Stimulated activated CD4-positive, alpha-beta T cell treated with anti-CD3 and anti-CD28 coated beads, TNF-alpha, amount 100 ng/mL, for 1 hour (primary cell): ENCODE measurements at places on chromosomes 3 and 15.

GRCh38 chr3:153285982-153286381 is 124.0 kb downstream of the RAP2B start:
- no peak for DNase-seq

DNA sequence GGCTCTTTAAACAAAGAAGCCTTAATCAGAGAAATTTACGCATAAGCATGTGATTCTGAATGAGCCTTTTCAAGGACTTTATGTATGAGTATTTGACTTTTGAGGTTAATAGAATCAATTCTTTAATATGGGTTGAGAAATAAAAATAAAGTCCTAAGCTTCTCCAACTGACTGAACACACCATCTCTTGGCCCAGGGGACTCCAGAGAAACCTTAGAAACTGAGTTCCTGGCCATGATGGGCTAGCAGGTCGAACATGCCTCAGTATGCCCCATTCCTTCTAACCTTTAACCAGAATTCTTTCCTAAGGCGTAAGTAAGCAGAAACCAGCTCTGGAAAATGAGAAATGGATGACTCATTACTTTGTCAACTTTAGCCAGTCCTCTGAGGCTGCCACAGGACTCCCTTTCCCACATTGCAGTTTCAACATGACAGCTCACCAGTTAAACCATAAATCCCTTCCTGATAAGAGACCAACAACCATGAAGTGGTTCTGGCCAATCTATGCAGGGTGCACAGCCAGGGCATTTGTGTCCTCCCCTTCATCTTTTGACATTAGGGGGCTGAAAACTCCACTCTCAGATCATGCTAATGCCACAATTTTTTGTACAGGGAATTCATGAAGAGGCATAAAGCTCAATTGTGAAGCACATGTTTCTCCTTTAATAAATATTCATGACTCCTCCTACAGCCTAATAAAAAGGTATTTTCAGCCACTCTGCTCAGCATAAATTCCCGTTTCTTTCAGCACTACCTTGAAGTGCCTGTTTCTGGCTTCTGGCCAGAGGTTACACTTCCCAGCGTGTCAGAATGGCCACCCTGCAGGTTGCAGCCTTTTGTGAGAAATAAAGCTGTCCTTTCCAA is 33.3 kb downstream of the TM4SF18 start:
- DNase-seq = no peak

- DNase-seq = no peak
Observed at GRCh38 chr3:195187609-195188425, 83.1 kb downstream of the XXYLT1 start.

DNA sequence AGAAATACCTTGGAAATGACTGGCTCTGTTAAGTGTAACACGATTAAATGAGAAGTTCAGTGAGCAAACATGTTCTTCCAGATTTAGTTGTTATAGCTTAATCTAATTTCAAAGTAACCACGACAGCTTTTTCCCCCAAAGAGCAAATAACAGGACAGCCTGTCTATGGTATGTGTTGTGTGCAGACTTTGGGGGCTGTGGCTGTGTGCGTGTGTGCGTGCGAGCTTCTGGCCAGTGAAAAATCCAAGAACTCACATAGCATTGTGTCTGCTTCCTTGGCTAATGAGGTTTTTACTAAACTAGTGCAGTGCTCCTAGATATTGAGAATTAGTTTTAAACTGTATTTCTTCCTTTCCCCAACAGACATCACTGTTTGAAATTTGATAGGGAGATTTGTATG is 167.1 kb downstream of the CACNA1D start:
- DNase-seq = no peak

- no peak for DNase-seq
Observed at GRCh38 chr15:68348081-68348480, 70.5 kb downstream of the FEM1B start.

- no peak for DNase-seq
Observed at GRCh38 chr3:177051411-177051810, 145.9 kb downstream of the TBL1XR1 start.

- DNase-seq = no peak
Observed at GRCh38 chr3:46228260-46229242, 13.7 kb upstream of the CCR3 start.

DNA sequence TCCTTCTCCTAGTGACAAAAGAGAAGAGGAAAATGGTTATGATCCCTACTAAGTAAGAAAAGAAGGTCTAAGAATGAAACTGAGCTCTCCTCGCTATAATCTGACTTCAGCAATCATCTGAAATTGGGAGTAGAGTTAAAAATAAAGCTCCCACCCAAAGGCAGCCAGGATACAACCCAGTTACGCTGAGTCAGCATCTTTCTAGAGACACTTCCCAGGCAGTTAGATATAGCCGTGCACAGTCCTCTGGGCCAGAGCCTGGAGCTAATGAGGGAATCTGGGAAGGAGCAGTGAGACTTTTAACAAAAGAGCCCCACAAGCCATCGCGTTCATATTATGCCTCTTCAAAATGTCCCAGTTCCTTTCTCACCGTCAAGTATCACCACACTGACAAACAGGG is 39.1 kb upstream of the SETMAR start:
- DNase-seq = no peak

DNA sequence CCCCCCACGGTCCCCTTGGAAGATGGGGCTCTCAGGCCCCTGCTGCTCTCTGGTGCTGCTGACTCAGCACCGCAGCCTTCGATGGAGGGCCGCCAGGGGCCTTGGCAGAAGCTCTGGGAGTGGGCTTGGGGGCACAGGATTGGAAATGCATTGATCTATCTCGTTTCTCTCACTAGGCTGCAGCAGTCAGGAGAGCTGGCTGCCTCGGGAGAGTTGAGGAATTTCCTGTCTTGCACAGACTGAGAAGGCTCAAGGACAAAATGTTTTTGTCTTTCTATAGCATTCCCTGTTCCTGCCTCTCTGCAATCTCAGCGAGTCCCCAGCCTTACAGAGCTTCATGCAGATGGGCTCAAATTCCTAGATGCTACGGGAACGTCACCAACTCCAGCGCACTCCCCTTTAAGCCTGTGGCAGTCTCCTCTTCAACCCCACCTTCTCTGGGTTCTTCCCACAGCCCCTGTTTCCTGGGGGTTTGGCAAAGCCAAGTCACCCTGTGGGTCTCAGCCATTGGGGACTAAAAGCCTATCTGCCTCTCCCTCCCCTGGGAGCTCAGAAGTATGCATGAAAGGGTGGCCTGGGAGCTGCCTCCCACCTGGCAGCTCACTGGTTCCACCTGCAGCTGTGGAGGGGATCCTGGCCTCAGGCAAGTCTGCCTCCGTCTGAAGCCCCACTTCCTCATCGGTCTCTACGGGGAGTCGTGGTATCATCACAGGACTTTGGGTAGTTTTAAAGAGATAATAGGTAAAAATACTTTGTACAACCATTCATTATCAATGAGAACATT is 127.4 kb upstream of the HACD2 start:
- DNase-seq = no peak

DNA sequence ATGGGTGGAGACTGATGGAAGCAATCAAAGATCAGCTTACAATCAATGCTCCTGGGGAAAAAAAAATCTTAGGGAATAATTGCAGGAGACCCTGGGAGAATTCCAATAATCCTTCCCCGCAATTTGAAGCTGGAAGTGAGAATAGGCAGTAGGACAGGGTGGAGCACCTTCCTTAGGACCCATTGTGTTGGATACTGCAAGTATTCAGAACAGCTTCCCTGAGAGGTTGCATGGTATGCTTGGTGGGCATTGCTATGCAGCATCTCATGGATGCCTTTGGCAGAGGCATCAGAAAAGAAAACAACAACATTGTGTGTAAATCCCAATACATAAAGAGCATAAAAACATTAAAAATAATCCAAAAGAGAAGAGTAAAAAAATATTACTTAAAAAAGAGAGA is 24.6 kb upstream of the DUT start:
- DNase-seq = no peak

- DNase-seq = no peak
Observed at GRCh38 chr3:7759630-7760029, 742.0 kb upstream of the LMCD1 start.

GRCh38 chr15:59028387-59028955 is 41.0 kb downstream of the RNF111 start:
- DNase-seq = no peak

DNA sequence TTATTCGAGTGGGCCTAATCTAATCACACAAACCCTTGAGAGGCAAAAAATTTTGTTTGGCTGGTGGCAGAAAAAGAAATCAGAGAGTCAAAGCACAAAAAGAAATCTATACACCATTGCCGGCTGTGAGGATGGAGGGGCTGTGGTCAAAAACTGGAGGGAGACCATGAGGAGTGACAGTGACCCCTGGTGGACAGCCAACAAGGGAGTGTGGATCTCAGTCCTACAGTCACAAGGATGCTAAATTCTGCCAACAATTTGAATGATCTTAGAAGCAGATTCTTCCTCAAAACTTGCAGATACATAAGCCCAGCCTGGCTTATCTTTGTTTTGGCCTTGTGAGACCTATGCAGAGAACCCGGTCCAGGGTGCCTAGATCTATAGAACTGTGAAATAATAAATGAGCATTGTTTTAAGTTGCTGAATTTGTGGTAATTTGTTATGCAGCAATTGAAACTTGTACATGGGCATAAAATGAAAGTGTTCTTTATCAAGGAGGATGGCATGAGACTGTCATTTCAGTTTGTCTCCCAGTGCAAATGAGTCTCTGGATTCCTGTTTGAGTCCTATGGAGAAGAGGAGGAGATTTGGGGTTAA is 103.0 kb upstream of the ARHGEF26 start:
- no peak for DNase-seq

DNA sequence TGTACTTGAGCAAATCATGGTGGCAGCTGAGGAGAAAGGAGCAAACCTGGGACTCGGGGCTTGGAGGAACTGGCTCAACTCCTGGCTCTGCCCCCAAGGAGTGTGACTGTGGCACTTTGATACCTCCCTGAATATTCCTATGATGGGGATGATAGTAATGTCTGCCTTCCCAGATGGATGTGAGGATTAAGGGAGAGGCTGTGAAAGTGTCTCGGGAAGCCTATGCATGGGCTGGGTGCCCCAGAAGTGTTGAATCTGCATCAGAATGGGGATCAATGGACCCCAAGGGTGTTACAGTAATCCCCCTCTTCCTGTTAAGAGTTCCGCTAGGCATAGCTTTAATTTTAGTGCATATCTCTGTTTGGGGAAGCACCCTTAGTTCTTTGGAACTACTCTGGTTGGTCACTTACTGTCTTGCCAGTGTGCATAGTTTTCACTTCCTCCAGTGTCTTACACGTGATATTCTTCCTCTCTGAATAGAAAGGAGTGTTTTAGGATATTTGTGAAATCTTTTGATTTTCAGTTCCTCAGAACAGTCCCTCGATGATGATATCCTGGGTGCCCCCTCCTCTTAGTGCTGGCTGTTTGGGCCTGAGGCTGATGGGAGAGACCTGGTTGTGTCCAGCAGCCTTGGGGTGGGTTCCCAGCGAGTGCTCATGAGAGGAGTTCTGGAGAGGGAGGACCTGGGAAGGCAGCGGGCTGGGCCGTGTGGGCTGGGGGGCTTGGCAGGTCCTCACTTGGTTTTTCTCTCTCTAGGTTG is 97.5 kb downstream of the CHDH start:
- DNase-seq = no peak

GRCh38 chr3:189630767-189631372 is 319 bp upstream of the TP63 start:
- DNase-seq = no peak

DNA sequence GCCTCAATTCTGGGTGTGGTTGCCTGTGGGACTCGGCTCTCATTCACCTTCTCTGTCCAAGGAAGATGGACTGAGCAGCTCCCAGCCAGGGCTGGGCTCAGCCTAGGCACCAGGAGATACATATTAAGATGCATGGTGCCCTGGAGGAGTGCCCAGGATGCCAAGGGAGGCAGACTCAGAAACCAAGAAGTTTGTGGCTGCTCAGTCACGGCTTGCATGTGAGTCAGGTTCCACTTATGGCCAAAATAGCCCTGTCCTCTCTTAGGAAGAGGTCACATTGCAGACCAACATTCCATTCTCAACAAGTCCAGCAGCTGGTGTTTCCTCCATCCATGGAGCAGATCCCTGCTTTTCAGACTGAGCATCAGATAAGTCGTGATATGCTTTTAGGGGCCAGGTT is 21.8 kb downstream of the CDCP1 start:
- no peak for DNase-seq

GRCh38 chr3:56107157-56107556 is 361.1 kb downstream of the ERC2 start:
- no peak for DNase-seq

DNA sequence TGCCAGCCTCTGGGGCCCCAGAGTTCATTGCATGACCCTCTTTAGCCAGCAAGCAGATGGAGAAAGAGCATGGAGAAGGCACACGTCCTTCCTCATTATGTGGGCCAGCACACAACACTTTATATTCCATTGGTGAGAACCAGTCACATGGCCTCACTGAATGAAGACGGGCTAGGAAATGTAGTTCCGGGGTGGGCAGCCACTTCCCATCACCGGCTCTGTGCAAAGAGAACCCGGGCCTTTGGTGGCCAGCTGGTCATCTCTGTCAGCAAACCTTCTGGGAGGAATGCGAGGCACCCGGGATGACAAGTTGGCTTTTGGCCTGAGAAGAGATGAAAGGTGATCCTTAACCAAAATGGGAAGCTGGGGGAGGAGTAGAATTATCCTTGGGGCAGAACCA is 90.2 kb upstream of the VGLL4 start:
- no peak for DNase-seq

- no peak for DNase-seq
Observed at GRCh38 chr3:188448813-188449212, 294.9 kb downstream of the LPP start.

DNA sequence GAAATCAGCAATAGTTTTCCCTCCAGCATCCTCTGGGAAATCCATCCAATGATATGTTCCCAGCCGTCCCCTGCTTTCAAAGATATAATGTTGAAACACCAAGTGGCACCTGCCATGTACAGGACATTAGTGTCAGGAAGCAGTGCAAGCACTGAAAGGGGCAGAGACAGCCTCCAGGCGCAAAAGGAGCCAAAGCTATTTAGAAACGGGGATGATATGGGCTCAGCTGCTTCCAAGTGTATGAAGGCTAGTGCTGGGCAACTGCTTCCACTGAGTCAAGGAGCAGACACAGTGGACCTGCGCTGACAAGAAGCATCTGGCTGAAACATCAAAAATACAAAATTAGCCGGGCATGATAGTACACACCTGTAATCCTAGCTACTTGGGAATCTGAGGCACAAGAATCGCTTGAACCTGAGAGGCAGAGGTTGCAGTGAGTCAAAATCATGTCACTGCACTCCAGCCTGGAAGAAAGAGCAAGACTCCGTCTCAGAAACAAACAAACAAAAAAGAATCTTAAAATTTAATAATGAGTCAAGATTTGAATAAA is 119.7 kb downstream of the AQP9 start:
- DNase-seq = no peak

- no peak for DNase-seq
Observed at GRCh38 chr15:50786871-50787270, 21.4 kb upstream of the SPPL2A start.

- no peak for DNase-seq
Observed at GRCh38 chr3:196872316-196872715, 4.6 kb downstream of the SENP5 start.

DNA sequence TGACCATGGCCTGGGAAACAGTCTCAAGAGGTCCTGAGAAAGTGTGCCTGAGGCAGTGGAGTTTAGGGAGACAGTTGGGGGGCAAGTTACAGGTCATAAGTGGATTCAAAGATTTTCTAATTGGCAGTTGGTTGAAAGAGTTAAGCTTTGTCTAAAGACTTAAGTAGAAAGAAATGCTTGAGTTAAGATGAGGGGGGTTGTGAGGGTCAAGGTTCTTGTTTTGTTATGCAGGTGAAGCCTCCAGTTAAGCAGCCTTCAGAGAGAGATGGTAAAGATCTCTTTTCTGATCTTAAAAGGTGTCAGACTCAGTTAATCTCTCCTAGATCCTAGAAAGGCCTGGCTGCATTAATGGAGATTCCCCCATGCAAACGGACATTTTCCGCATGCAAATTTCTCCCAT is 356.3 kb upstream of the C2CD4B start:
- no peak for DNase-seq

GRCh38 chr3:37768107-37768809 is 93.4 kb upstream of the CTDSPL start:
- no peak for DNase-seq
